NK-92 treated with Interleukin-12 subunit alpha and Interleukin-12 subunit beta, amount 100 ng/mL, for 24 hours (cell line): ENCODE measurements at places on chromosomes 6 and 20.

GRCh38 chr6:53723331-53723730, 57.8 kb upstream of the KLHL31 start:
- no peak for DNase-seq

- no peak for DNase-seq
Observed at GRCh38 chr6:94501516-94501915, 1075.8 kb upstream of the MANEA start.

DNA sequence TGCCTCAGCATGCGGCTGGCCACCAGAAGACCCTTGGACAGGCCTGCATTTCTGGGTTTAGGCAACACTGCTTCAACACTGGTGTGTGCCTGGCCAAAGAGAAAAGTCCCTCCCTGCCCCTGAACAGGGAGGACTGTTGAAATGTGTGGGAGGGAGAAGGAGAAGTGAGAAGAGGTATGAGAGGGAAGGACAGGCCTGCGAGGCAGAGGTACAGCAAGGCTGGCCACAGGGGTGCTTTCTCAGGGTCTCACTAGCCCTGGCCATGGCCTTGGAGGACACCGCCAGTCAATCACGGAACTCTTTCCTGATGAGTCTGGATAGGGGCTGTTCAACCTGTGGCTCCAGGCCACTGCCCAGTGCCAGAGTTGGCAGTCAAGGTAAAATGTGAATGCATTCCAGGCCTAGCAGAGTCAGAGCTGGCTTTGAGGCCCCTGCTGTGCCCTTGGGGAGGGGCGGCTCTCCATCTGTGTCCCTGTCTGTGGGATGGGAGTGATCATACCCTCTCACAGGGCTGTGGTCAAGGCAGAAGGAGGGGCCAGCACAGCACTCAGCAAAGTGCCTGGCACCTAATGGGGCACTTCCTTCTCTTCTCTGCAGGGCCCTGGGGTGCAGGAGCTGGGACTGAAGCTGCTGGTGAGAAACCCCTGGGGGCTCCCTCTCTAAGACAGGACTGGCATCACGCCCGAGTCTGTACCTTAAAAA, 43.2 kb upstream of the CDH22 start:
- DNase-seq: no peak

GRCh38 chr20:50645253-50646068, 45.9 kb downstream of the RIPOR3 start:
- DNase-seq: no peak

DNA sequence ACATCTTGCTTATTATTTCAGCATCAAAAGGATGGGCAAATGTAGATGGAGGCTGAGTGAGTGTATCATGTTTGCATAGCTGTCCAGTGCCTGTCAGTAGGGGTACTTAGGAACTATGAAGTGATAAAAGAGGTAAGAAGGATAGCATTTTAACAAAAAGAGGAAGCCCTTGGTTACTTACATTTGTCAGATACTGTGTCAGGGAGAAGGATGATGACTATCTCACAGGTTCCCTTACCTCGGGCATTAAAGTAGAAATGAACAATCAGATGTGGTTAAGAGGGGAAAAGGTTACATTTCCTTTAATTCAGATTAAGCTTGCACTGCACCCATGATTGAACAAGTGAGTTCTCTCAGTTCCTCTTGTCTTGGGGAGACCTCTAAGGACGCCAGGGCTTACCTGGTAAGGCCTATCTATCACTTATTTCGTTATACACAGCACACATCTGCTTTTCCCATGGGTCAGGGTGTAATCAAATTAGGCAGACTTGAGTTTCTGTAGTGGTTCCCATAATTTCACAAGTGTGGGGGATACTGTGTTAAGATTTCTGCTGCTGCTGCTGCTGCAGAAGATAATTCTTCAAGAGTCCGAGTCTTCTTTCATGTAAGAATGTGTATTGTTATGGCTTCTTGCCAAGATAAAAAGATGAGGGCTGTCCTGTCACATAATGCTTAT, 4.5 kb downstream of the FOXO3 start:
- no peak for DNase-seq

GRCh38 chr6:93624408-93624807, 205.0 kb upstream of the EPHA7 start:
- no peak for DNase-seq

- DNase-seq: no peak
Observed at GRCh38 chr6:45054610-45055009, 273.5 kb upstream of the RUNX2 start.

DNA sequence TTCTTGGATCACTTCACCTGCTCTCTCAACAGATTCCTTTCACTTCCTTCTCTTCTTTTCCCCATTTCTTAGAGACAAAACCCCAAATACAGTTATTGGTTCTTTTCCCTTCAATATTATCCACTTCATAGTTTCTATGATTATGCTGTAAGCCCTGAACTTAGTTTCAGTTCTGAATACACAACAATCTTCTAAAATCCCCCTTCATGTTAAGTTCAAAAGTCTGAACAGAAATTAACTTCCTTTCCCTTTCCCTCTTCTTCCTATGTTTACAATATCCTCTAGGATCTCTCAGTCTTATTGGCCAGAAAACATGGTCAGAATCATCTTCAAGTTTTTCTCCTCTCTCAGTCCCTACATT, 57.7 kb downstream of the OGFRL1 start:
- DNase-seq: no peak

GRCh38 chr6:14290041-14290771, 172.6 kb downstream of the CD83 start:
- DNase-seq: no peak
